NCI-H226 (cell line): ENCODE measurements at places on chromosomes 3 and 15.

- no peak for DNase-seq
Measured at GRCh38 chr15:61830536-61831330, 229.5 kb downstream of the VPS13C start.

GRCh38 chr15:78156653-78157052, 7.5 kb downstream of the IDH3A start:
- no peak for DNase-seq

DNA sequence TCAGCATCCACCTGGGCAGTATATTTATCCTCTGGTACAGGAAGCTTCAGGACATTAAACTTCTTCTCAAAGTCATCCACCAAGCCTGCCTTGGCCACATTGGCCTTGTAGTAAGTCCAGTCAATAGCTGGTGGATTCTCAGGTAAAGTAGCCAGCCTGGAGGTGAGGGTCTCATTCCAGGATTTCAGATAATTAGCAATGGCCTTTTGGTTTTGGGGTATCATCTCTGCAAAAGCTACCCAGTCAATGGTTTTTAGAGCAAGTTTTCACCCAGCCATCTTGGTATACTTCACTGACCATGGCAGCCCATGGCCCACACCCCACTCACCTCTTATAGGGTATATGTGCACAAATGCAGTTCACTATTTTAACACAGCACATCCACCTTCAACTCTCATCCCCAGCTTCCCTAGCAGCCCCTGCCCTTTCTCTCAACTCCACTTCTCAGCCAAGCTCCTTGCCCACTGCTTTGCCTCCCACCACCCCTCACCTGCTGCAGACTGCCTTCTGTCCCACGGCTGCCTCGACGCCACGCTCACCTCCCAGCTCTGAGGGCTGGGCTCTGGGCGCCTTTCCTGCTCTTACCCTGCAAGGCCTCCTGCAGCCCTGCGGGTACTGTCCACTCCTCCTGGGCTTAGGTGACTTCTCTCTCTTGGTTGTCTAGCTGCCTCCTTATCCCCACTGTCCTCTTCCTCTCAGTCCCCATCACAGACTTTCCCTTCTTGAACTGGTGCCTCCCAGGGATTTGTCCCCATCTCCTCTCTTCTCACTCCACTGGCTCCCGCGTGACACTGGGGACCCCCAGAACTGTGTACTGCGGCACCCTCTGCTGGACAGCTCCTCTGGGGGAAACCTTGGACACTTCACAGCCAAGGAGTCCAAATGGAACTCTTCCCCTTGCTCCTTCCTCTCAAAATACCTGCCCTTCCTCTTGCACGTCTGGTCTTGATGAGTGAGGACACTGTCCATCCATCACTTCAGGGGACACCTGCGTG, 1.7 kb upstream of the TGM5 start:
- no peak for DNase-seq

- DNase-seq = no peak
Measured at GRCh38 chr15:34879107-34879506, 83.8 kb upstream of the ACTC1 start.

DNA sequence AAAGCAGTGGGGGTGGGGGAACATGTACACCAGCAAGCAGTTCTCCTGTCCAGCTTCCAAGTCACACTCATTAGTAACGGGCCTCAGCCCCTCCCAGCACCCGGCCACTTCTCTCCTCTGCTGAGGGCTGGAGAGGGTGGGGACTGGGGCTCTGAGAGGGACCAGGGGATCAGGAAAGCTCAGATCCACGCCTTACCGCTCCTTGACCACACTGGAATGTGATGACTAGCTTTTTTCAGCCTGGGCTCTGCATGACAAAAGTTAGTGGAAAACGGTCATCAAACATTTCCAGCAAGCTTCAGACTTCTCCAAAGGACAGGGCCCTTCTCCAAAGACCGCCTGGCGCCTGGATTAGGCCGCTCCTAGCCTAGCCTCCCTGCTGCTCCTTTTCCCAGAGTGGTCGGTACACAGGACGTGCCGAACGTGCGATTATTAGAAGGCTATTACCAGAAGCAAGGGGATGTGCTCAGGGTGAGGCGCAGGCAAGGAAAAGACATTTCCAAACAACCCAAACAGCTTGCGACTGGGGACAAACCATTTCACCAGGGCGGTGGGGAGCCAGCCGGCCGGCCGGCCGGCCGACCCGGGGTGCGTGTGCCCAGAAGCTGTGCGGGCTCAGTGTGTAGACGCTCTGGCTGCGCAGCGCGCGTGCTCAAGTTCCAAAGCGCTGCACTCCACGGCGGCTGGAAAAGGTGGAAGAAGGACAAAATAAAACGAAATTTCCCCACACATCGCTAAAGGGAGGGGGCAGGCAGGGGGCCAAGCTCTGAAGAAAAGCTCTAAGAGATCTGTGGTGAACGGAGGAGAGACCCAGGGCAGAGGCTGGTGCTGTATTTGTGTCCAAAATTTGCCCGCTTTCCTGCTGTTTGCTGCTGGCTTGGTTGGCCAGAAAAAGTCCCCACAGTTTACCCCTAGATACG, 51.0 kb upstream of the SSR3 start:
- peak; percentile 16 for DNase-seq

DNA sequence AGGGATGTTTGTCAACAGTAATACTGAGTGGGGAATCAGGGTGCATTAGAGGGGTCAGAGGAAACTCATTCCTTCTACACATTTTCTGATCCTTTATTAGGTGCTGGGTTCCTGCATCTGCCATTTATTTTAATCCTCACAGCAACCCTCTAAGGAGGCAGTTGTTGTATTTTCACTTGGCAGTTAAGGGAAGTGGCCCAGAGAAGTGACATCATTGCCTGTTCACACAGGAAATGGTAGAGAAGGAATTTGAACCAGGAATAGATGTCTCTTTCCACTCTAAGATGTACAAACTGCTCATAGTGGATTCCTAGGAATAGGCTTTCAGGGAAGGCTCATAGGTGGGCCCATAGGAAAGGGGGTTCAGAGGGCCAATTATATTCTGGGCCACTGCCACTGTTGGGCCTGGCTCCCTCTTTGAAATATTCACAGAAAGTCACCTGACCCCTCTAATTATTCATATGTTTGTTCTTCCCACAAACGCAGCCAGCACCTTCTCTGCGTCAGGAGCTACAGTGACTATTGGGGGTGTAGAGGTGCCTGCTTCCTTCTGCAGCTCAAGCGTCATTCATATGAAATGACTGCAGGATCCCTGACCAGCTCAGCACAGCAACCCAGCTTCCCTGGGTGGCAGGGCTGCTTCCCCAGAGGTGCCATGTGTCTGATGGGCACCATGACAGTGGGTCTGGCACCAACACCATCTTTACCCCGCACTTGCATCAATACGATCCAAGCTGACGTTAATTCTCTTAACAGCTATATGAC, 163.9 kb upstream of the SMAD3 start:
- DNase-seq = peak; percentile 63

DNA sequence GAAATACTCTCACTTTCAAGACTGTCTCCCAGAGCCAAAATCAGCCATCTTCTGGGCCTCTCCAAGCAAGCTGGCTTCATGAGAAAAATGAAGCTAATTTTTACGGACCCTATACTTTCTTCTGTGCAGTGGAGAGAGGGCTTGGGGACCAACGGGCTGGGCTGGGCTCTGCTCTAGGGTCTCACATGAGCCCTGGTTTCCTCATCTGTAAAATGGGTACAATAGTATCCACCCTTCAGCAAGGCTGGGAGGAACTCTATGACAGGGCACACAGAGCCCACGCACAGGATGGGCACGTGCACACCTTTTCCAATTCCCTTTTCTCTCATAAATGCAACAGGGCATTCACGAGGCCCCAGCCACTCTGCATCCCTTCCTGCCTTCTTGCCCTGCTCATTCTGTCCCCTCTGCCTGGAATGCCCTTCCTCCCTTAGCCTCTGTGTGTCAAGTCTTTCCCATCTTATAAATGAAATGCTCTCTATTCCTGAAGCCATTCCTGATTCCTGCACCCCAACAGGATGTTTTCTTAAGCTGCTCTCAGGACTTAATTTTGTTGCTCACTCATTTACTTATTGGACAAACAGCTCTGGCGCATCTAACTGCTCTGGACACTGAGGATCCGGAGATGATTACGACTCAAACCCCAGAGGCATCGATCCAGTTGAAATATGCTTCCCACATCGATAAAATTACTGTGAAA, 32.9 kb upstream of the SEC13 start:
- no peak for DNase-seq

GRCh38 chr3:127751163-127751621, 71.1 kb downstream of the MGLL start:
- no peak for DNase-seq

DNA sequence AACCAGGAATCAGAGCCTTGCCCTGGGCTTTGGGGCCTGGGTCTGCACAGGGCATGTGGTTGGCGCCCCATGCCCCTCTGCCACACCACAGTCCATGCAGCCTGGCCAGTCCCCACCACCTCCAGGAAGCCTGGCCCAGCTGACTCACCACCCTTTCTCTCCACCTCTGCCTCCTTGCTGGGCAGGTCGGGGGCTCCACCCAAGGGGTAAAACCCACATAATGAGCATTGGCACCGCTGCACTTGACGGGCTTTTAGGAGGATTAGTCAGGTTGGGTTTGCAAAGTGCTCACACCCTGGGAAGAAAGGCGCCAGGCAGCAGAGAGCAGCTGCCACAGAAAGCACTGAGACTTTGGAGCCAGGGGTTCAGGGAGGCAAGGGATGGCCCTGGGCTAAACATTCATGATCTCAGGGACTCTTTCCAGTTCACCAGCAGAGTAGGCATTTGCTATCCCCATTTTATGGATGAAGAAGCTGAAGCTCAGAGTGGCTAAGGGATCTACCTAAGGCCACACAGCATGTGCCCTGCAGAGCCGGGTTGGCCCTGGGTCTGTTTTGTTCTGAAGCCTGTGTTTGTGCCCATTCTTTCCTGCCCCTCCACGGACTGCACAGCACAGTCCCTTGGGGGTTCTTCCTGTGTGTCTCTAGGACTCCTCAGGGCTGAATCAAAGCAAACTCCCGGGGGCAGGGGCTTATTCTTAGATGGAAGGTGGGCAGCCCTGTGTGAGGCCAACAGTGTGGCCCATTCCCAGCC, 113.4 kb downstream of the ETFA start:
- peak; percentile 64 for DNase-seq

GRCh38 chr15:74716651-74717050, 8.7 kb downstream of the CYP1A1 start:
- DNase-seq = no peak

GRCh38 chr15:100154338-100154737, 187.4 kb downstream of the ADAMTS17 start:
- DNase-seq = no peak

DNA sequence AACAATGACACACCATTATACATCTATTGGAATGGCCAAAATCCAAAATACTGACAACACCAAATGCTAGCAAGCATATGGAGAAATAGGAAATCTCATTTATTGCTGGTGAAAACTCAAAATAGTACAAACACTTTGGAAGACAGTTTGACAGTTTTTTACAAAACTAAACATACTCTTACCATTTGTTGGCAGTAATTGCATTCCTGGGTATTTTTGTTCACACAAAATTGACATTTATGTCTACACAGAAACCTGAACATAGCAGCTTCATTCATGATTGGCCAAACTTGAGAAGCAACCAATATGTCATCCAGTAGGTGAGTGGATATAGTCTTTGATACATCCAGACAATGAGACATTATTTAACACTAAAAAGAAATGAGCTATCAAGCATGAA, 489.9 kb downstream of the PLOD2 start:
- no peak for DNase-seq

- peak; percentile 57 for DNase-seq
Measured at GRCh38 chr3:192817053-192817452, 89.7 kb upstream of the FGF12 start.

GRCh38 chr3:123350971-123351370, 97.9 kb downstream of the ADCY5 start:
- no peak for DNase-seq

DNA sequence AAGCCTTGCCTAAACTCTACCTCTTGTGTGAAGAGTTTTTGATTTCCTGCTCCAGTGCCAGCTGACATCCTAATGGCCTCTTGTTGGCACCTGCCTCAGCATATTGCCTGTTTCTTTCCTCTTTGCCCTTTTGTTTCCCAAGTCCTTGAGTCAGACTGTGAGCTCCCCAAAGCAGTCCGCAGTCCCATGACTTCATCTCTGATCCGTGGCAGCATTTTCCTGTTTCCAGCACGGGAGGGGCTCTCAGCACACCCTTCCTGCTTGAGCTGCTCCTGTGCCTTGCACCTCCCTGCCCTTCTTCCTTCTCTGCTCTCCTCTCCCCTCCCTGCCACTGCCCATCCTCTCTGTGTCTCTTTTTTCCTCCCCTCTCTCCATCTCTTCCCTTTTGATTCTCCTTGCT, 179.6 kb downstream of the EPHB1 start:
- DNase-seq = no peak

DNA sequence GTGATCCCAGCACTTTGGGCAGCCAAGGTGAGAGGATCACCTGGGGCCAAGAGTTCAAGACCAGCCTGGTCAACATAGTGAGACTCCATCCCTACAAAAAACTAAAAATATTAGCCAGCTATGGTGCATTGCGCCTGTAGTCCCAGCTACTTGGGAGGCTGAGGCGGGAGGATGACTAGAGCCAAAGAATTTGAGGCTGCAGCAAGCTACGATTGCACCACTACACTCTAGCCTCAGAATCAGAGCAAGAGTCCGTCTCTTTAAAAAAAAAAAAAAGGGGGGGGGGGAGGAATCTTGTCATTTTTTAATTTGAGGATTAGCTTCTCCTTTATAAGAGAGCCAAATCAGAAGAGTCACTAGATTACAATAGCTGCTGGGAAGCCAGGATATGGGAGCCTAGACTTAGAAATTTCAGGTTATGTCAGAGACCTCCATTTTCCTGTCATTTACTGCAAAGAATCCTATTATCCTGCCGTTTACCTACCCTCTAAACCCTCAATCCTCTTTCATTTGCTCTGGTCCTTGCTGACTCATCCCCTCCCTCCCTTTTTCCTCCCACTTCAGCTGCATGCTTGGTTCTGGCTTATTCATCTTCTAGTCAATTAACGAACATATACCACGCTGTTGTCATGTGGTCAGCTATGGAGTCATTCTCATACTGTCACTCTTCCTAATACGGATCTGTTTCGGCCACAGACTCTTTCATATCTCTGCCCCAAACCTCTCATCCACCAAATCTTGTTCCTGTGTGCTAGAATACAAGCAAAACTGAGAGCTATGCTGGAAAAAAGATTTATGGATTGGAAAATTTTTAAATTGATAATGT, 83.8 kb upstream of the PPIB start:
- peak; percentile 95 for DNase-seq

DNA sequence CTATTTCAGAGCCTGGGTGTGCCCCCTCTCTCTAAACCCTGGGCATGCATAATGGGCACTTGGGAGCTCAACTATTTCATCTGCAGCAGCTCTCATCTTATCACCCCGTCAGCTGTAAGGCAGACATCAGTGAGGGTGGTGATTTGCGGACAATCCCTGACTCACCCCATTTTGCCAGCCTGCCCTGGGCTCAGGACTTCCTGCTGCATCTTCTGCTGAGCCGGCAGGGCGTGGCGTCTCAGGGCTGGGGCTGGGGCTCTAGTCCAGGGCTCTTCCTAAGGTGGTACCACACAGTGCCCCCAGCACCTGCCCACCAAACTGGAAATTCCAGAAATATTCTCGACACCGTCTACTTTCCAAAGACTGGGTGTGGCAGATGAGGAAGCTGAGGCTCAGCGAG, 925 bp upstream of the PSTPIP1 start:
- peak; percentile 91 for DNase-seq

GRCh38 chr15:101177866-101178265, 74.0 kb downstream of the CHSY1 start:
- no peak for DNase-seq
